ENCODE measurements at places on chromosomes 3 and 15. TPM values are rescaled to one million over a fixed set of nuclear protein-coding genes. Genes with fewer than 3 reads are reported as not detected.

GRCh38 chr3:64440498-64440897 is 215.2 kb upstream of the PRICKLE2 start:
- no peak for DNase-seq
- H3K27ac ChIP-seq = no peak overlapping the region
- no peak overlapping the region for H3K4me3 ChIP-seq
- H3K4me1 ChIP-seq = no peaks in the 10 kb centered on the region

DNA sequence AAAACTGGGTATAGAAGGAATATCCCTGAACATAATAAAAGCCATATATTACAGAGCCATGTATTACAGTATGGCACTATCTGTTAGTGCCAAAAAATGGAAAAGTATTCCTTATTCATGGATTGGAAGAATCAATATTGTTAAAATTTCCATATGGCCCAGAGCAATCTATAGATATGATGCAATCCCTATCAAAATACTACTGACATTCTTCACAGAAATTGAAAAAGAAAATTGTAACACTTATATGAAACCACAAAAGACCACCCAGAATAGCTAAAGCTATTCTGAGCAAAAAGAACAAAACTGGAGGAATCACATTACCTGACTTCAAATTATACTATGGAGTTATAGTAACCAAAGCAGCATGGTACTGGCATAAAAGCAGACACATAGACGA is 218.8 kb downstream of the PLCL2 start:
- H3K27me3 ChIP-seq = no peaks in the 10 kb centered on the region
- H3K4me1 ChIP-seq = peaks cover 9% of the 10 kb centered on the region
- H3K36me3 ChIP-seq = peaks cover 39% of the 10 kb centered on the region
- no peak overlapping the region for H3K27ac ChIP-seq
- no peak for DNase-seq

Gene RPSA
- total RNA-seq = 1,232 TPM

Gene MESP2
- not detected for total RNA-seq

GRCh38 chr3:181899702-181900101 is 188.0 kb downstream of the SOX2 start:
- no peak overlapping the region for H3K27ac ChIP-seq
- H3K36me3 ChIP-seq = no peaks in the 10 kb centered on the region
- H3K27me3 ChIP-seq = no peaks in the 10 kb centered on the region
- H3K4me1 ChIP-seq = no peaks in the 10 kb centered on the region

DNA sequence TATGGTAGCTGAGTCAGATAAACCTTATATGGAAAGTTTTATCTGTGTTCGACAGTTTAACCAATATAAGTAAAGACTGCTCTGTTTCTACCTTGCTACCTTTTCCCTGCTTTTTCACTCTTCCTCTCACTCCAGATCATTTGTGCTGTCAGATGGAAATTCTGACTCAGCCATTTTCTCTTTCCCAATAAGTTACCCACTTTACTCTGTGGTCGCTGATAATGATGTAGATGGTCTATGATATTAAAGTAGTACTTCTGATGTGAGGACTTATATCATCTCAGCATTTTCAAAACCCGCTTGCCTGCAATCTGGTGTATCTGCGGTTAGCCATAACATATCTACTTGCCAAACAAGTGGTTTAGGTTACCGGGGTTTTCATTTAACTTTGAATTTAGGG is 15.0 kb upstream of the UTS2B start:
- no peaks in the 10 kb centered on the region for H3K4me1 ChIP-seq
- H3K4me3 ChIP-seq = no peak overlapping the region
- H3K36me3 ChIP-seq = no peaks in the 10 kb centered on the region
- no peak for DNase-seq
- no peaks in the 10 kb centered on the region for H3K27me3 ChIP-seq

DNA sequence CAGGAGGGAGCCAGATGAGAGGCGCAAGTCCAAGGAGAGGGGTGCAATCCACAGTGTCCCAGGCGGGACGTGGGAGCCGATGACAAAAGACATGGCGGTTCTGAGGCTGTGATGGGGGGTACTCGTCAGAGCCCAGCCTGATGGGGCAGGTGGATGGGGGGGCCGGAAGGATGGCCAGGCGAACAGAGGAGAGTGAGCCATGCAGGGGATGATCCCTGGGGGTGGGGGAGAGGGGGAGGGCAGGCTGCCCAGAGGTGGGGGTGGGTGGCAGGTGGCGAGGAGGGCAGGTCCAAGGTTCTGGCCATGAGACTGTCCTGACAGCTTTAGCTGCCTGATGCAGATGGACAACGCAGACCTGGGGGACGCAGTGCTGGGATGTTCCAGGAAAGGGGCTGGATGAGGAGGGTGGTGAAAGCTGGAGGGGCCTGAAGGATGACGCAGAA is 8.9 kb upstream of the CSPG4 start:
- DNase-seq = no peak
- H3K4me1 ChIP-seq = peaks cover 6% of the 10 kb centered on the region
- no peak overlapping the region for H3K27ac ChIP-seq
- H3K27me3 ChIP-seq = peaks cover 11% of the 10 kb centered on the region
- H3K36me3 ChIP-seq = no peaks in the 10 kb centered on the region
- no peak overlapping the region for H3K4me3 ChIP-seq

Gene GHRL
- not detected for total RNA-seq

DNA sequence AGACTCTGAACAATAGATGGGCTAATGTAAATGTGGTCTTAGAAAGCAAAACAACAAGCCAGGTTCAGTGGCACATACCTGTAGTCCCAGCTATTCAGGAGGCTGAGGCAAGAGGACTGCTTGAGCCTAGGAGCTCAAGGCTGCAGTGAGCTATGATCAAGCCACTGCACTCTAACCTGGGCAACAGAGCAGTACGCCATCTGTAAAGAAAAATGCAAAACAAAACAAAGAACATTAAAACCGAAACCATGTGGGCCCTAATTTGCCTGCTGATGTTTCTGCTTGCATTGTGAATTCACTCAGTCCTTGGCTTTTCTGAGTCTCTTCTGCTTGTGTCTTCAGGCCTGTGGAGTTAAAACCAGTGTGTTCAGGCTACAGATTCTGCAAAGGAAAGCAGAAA is 56.7 kb downstream of the CCNL1 start:
- no peak overlapping the region for H3K4me3 ChIP-seq
- no peaks in the 10 kb centered on the region for H3K27me3 ChIP-seq
- DNase-seq = peak; percentile 49
- peaks cover 2% of the 10 kb centered on the region for H3K36me3 ChIP-seq

DNA sequence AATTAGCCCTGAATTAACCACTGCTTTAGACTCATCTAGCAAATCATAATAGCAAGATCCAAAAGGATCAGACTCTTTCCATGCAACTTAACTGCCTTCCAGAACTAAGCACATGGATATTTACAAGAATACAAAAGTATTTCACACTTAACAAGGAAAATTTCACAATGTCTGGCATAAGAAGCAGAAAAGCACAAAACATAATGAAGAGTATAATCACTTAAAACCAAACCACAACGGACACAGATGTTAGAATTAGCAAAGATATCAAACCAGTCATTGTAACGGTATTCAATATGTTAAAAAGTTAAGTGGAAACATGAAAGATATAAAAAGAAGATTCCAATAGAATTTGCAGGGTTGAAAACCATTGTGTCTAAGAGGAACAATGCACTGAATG is 51.5 kb upstream of the COL6A6 start:
- peaks cover 22% of the 10 kb centered on the region for H3K27me3 ChIP-seq
- no peak overlapping the region for H3K4me3 ChIP-seq
- H3K36me3 ChIP-seq = no peaks in the 10 kb centered on the region
- H3K27ac ChIP-seq = no peak overlapping the region
- no peaks in the 10 kb centered on the region for H3K4me1 ChIP-seq

- H3K27me3 ChIP-seq = no peaks in the 10 kb centered on the region
- no peak overlapping the region for H3K4me3 ChIP-seq
- no peak for DNase-seq
- H3K4me1 ChIP-seq = peaks cover 53% of the 10 kb centered on the region
- peak overlapping the region; percentile 38 for H3K27ac ChIP-seq
These were observed 15.3 kb downstream of the ZBTB38 start for GRCh38 chr3:141383555-141384129.

DNA sequence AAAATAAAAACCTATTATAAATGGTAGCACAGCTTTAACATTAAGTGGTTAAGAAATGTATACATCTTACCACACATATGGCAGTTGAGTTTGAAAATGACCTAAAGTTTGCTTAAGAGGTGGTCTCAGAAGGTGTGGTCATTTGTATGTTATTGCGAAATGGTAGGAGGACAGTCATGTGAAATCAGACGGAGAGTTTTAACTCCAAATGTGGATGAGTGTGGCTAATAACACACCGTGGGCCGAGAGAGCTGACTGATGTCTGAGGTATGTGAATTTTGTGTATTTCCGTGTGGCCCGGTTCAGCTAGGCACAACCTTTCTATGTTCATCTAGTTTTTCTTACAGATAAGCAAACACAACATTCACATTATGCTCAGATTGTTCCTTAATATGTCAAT is 71.9 kb downstream of the ARNT2 start:
- H3K4me1 ChIP-seq = no peaks in the 10 kb centered on the region
- H3K36me3 ChIP-seq = peaks cover 1% of the 10 kb centered on the region
- peaks cover 11% of the 10 kb centered on the region for H3K27me3 ChIP-seq
- no peak overlapping the region for H3K4me3 ChIP-seq
- no peak overlapping the region for H3K27ac ChIP-seq
- no peak for DNase-seq

Gene ARGFX
- total RNA-seq = not detected

Gene GTPBP8
- total RNA-seq = 25.3 TPM

Gene ARHGAP11A
- total RNA-seq = 139 TPM

GRCh38 chr15:70438776-70439175 is 324.6 kb downstream of the UACA start:
- H3K4me3 ChIP-seq = no peak overlapping the region
- H3K27ac ChIP-seq = no peak overlapping the region
- peaks cover 45% of the 10 kb centered on the region for H3K27me3 ChIP-seq
- DNase-seq = no peak
- H3K4me1 ChIP-seq = peaks cover 24% of the 10 kb centered on the region
- no peaks in the 10 kb centered on the region for H3K36me3 ChIP-seq

DNA sequence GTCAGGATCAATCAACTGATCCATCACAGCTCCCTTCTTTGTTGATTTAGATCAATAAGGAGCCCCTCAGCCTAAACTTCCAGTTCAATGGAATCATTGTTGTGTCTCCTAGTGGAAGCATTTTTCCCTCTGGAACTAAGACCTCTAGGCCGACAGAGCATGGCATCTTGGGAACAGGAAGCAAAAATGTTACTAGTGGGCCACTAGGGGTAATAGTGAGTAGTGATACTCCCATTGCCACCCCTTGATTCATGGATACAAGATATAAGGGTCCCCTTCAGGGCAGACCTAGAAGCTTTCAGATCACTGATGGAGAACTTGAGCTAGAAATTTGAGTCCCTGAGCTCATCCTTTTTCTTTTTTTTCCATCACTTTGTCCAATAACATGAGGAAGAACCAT is 40.4 kb upstream of the AZI2 start:
- H3K36me3 ChIP-seq = no peaks in the 10 kb centered on the region
- no peaks in the 10 kb centered on the region for H3K4me1 ChIP-seq
- no peaks in the 10 kb centered on the region for H3K27me3 ChIP-seq
- no peak for DNase-seq
- no peak overlapping the region for H3K27ac ChIP-seq

DNA sequence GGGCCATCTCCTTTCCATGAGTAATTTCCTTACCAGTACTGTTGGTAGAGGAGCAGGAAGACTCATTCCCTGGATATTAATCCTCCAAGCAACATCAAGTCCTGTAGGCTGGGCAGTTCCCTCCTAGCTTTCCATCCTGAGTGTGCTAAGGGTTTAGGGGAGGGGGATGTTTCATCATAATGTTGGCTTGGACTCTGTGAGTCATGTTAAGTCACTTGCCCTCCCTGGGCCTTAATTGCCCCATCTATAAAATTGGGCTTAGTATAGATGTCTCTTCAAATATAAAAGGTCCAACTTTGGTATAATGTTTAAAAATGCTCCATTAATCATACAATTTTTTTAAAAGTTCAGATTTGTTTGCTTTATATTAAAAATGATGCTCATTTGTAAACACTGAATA is 52.7 kb downstream of the TLE3 start:
- H3K4me3 ChIP-seq = no peak overlapping the region
- H3K27me3 ChIP-seq = peaks cover 6% of the 10 kb centered on the region
- H3K4me1 ChIP-seq = no peaks in the 10 kb centered on the region
- peaks cover 12% of the 10 kb centered on the region for H3K36me3 ChIP-seq

Gene PRTG
- total RNA-seq = not detected

DNA sequence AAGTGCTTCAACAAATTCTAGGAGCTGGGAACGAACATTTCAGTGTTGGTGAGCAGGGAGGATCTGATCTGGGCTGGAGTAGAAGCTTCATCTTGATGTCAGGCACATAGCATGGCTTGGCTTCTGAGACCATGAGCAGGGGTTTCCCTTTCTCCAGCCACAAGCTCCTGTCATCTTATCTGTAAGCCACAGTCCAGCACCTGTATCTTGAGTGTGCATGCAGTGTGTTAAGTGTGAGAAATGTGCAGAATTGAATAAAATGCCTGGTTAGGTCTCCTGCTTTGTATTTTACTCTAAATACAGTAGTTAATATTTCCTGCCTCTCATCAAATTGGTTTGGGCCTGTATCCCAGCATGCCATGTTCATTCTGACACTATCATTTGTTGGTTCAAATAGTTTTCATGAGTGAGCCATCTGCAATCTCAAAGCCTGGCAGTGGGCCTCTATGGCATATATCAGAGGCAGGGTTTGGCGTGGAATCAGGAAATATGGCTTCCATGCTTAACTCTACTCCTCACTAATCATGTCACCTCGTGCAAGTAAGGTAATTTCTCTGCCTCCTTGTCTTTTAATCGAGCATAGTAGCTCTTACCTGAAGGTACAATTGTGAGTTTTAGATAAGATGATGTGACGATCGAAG is 43.3 kb downstream of the TLNRD1 start:
- no peak for DNase-seq
- H3K27me3 ChIP-seq = no peaks in the 10 kb centered on the region
- H3K4me1 ChIP-seq = peaks cover 11% of the 10 kb centered on the region

- no peak for DNase-seq
- H3K27ac ChIP-seq = no peak overlapping the region
- H3K4me3 ChIP-seq = no peak overlapping the region
- no peaks in the 10 kb centered on the region for H3K4me1 ChIP-seq
- peaks cover 9% of the 10 kb centered on the region for H3K27me3 ChIP-seq
These were observed 36.8 kb downstream of the CPNE4 start for GRCh38 chr3:131998027-131998426.

Gene BLM
- 92.7 TPM for total RNA-seq

Gene CSPG5
- 0.32 TPM for total RNA-seq

DNA sequence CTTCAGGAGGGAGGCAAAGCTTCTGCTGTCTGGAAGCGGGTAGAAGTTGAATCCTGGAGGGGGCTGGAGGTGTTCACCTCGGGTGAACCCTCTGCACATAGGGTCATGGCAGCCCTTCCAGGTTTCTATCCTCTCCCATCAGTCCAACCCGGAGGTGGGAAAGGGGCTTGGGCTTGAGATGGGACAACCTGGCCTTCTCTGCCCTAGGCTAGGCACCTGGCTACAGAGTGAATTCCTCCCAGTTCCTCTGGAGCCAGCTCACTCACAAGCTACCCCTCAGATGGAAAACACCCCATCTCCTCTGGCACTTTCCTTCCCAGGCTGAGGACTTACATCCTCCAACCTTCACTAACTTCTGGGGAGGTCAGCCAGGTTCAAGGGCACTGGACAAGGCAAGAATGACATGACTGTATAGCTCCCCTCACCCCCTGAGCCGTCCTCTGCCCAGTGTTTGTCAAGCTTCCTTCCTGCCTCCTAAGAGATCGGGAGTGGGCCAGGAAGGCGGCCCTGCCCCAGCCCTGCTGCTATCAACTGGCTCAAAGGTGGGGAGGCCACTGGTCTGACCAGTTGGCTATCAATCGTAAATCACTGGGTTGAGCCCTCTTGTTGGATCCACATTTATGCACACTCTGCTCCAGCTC is 45.8 kb downstream of the KLF15 start:
- H3K36me3 ChIP-seq = no peaks in the 10 kb centered on the region
- DNase-seq = no peak
- H3K27ac ChIP-seq = no peak overlapping the region
- H3K4me1 ChIP-seq = no peaks in the 10 kb centered on the region

Gene TUSC7
- not detected for total RNA-seq

Gene REC114
- total RNA-seq = not detected

All from activated CD8-positive, alpha-beta memory T cell treated with anti-CD3 and anti-CD28 coated beads, Interleukin-2, amount 10 ng/mL, durations not matched to agents 7 days and 5 days (primary cell).